ENCODE measurements at places on chromosomes 13 and 19.

- DNase-seq, result no peak
These were observed 391.0 kb downstream of the LMO7 start for GRCh38 chr13:76027131-76027530.

GRCh38 chr19:51166846-51167490 lies 24.9 kb downstream of the SIGLEC7 start:
- DNase-seq, result peak; percentile 51

DNA sequence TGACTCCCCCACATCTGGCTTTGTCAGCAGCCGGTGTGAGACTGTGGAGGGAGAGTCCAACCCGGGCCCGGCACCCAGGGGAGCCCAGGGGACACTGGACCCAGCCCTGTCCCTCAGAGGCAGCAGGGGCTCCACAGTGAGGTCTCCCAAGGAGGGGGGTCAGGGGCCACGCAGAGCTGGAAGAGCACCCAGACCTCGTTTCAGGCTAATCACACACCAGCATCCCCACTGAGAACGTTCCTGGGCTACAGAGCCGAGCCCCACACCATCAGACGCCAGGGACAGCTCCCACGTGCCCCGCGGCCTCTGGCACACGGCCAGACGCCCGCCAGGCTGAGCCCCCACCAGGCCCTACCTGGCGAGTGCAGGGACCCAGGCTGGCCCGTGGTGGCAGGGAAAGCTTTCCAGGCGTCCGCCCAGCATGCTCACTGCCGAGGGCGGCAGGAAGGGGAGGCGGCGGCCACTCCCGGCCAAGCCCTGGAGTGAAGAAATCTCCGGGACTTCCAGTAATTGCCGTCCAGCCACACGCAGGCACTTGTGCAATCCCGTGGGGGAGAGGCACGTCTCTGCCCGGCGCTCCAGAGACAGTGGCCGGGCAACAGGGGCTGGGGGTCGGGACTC lies 19.2 kb downstream of the SBNO2 start:
- DNase-seq, result peak; percentile 76

- peak; percentile 22 for DNase-seq
These were observed 37.4 kb downstream of the SCGB2B2 start for GRCh38 chr19:34639491-34640085.

- DNase-seq, result no peak
These were observed 44.9 kb upstream of the ZNF91 start for GRCh38 chr19:23440207-23440606.

- no peak for DNase-seq
These were observed 208.0 kb downstream of the LHFPL6 start for GRCh38 chr13:39394796-39395678.

DNA sequence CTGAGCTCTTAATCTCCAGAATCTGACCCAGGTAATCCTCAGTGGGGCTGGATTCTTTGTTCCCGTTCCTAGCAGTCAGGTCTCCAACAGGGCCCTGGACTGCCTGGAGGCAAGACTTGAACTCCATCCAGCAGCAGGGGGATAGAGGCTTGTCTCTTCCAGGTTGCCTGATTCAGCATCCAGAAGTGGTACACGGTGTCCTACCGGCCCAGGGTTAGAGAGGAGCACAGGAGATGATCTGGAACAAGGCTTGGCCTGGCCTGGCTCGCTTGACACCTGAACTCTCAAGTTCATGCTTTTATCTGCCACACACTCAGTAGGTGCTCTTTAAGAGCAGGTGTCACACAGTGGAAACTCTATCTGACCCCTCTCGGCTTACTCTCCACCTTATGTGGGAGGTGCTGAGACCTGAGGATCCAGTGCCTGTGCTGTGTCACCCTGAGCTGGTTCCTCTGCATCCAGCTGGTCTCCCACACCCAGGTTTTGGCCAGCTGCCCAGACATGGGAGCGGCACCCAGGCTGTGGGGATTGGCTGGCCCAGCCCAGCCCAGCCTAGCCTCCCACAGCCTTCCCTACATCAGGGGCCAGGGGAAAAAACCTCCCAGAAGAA lies at the start of gene CYP4F3:
Gene CYP4F3 (plus strand): TSS at position 604 of the 610 bp plus-strand sequence. CDS start 519 bp downstream, outside the sequence.
- DNase-seq, result peak; percentile 82

GRCh38 chr19:45152504-45153338 lies 8.1 kb downstream of the NKPD1 start:
- peak; percentile 24 for DNase-seq

- DNase-seq, result no peak
These were observed 36.1 kb upstream of the ANKRD10 start for GRCh38 chr13:110950819-110951570.

DNA sequence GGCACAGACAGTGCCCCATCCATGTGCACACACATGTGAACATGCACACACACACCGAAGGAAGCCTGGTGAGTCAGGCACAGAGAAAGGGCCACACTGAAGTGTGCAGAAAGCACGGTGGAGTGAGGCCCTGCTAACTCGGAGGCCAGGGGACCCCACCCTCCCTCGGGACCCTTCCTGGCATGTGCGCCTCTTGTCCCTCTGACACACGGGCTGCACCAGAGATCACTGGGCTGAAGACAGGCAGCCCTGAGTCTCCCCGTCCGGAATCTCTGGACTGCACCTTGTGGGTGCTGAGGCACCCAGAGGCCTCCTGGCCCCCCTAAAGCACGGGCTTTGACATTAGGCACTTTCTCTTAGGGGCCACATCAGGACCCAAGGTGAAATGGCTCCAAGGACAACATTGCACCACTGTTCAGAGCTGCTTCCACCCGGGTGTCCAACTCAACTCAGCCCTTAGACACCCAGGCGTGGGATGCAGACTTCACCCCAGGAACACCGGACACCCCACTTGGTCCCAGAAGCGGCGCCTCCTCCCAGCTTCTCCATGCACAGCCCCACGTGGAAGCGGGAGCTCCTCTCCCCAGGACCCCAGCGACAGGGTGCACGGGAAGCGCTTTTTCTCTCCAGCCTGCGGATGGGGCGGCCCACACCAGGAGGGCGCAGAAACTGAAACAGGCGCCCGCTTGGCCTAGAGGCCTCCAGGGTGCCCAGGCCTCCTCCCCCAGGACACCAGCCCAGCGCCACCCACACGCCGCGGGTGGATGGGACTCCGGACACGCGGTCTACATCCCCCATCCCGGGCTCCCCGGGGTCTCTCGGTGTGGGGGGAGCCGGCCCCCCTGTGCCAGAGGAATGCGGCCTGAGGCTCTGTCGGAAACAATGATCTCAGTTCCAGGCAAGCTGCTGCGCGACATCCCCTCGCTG lies 90.2 kb downstream of the SPACA7 start:
- DNase-seq, result no peak

DNA sequence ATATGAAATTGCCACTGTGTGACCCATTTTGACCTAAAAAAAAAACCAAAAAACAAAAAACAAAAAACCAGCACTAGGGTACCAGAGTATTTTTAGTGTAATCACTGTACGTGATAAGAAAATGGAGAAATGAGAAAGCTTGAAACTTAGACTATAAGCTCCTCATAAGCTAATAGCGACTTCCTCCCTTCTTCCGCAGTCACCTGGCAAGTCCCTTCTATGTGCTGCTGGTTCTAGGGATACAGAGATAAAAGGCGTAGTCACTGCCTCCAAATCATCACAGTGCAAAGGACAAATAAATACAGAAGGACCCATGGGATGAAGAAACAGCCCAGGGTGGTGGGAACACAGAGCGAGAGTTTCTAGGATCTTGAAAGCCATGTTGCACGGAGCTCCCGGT lies 190.3 kb downstream of the TM9SF2 start:
- DNase-seq, result no peak

- DNase-seq, result no peak
These were observed 146.2 kb downstream of the SHISA2 start for GRCh38 chr13:25905611-25906010.

DNA sequence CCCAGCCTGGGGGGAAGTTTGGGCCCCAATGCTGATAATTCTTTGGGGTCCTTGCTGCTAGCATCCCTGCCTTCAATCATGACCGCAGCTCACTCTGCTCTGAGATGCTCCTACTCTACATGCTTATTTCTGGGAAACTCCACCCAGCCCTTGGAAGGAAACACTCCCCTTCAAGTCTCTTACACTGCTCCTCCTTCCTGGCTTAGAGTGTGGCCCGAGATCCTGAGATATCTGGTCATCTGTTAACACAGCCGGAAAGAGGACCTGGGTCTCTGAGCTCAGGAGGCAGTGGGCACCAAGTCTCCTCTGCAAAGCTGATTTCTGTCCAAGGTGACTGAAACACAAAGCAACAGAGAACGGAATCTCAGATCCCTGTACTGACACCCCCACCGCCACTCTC lies 33.0 kb downstream of the CYP4F2 start:
- DNase-seq, result no peak

DNA sequence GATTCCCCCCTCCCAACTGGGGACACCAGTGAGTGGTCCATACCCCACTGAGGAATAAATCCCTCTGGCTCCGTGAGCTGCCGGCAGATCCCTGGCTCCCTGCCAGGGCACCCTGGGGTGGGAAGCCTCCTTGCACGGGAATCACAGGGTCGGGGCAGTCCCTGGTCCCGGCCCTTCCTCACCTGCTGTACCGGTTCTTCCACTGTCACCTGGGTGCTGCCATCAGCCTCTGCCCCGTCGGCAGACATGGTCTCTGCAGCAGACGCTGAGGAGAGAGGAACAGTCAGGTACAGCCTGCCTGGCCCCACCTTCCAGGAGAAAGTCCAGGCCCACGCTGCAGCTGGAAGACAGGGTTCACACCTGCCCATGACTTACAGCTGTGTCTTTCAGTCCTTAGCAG lies 6.3 kb downstream of the PLIN3 start:
- DNase-seq, result no peak

GRCh38 chr19:58544591-58545285 lies 874 bp downstream of the TRIM28 start:
- DNase-seq, result no peak

DNA sequence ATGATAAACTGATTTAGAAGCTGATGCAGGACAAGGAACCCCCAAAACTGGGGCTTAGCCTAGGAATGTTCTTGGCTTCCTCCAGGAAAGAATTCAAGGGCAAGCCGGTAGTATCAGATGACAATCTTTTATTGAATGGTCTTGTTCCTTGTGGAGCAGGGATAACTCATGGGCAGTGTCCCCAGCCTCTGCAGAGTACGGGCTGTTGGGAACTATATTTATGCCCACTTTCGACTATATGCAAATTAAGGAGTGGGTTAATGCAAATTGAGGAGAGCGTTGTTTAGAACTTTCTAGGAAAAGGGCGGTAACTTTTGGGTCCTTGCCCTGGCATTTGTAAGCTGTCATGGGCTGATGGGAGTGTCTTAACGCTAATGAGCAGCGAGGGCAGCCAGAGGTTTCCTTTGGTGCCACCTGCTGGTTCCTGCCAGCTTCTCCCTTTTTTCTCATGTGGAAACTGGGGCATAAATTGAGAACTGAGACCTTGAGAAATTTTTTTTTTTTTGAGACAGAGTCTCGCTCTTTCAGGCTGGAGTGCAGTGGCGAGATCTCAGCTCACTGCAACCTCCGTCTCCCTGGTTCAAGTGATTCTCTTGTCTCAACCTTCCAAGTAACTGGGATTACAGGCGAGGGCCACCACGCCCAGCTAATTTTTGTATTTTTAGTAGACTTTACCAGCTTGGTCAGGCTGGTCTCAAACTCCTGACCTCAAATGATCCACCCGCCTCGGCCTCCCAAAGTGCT lies 79.4 kb upstream of the ABCC4 start:
- peak; percentile 89 for DNase-seq

GRCh38 chr19:44202470-44202869 lies 9.9 kb upstream of the ZNF227 start:
- DNase-seq, result no peak

GRCh38 chr19:12788042-12788681 lies 3.1 kb upstream of the JUNB start:
- DNase-seq, result no peak

- no peak for DNase-seq
These were observed 637.9 kb downstream of the EFNB2 start for GRCh38 chr13:105897575-105897974.

DNA sequence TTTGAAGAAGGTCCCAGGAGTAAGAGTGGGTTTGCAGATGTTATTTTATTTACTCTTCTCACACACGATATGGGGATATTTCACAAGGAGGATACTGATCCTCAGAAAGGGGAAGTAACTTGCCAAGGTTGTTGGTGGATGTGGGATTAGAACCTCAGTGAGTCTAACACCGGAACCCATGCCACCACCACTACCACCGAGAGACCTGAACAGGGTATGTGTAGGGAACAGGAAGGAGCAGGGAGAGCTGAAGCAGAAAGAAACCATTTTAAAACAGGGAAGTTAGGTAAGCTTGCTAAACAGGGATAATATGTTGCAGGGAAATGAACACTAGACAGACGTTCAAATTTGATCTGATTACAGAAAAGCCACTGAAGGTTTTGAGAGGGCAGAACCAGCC lies 11.6 kb upstream of the CEACAM3 start:
- peak; percentile 96 for DNase-seq

DNA sequence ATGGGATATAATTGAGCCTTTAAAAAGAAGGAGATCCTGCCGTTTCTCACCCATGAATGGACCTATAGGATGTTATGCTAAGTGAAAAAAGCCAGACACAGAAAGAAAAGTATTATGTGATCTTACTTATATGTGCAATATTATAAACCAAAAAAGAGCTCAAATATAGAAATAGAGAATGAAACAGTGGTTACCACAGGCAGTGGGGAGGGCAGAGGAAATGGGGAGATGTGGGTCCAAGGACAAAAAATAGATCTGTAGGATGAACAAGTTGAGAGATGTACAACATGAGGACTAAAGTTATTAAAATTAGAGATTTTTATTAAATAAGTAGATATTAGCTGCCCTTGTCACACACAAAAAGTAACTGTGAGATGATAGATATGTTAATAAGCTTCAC lies 29.1 kb downstream of the TDRD3 start:
- no peak for DNase-seq

GRCh38 chr13:32647926-32648325 lies 61.7 kb downstream of the PDS5B start:
- no peak for DNase-seq

- DNase-seq, result peak; percentile 67
These were observed 75.3 kb upstream of the SCEL start for GRCh38 chr13:77460195-77460594.

DNA sequence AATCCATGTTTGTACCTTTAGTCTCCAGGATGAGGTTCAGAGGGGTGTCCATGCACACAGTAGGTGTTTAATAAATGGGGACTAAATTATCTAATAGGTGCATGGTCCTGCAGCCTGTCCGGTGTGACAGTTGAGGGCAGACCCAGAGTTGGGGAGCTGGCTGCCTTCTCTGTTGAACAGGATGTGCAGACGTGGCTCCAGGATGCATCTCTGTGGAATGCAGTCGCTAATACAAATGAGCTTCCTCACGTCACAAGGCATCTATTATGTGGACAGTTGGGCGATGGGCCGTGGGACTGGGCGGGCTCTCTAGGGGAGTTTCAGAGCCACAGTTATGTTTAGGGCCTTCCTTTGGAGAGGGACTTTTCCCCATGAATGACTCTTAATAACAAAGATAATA lies 71.0 kb downstream of the SIPA1L3 start:
- no peak for DNase-seq

Measured in HL-60 (cell line).